Vagina (tissue), 2 donors: ENCODE measurements at places on chromosomes 11 and 22. TPM values are rescaled to one million over a fixed set of nuclear protein-coding genes. Genes with fewer than 3 reads are reported as not detected.

MFNG gene
- total RNA-seq, result 15.2 TPM

GRCh38 chr22:32751065-32751767 lies 50.3 kb upstream of the TIMP3 start:
- H3K36me3 ChIP-seq, result no peaks in the 10 kb centered on the region
- no peak overlapping the region for H3K4me3 ChIP-seq
- no peak overlapping the region for H3K27ac ChIP-seq
- DNase-seq, result no peak

C2CD2L gene
- 7.1 TPM for total RNA-seq

DNA sequence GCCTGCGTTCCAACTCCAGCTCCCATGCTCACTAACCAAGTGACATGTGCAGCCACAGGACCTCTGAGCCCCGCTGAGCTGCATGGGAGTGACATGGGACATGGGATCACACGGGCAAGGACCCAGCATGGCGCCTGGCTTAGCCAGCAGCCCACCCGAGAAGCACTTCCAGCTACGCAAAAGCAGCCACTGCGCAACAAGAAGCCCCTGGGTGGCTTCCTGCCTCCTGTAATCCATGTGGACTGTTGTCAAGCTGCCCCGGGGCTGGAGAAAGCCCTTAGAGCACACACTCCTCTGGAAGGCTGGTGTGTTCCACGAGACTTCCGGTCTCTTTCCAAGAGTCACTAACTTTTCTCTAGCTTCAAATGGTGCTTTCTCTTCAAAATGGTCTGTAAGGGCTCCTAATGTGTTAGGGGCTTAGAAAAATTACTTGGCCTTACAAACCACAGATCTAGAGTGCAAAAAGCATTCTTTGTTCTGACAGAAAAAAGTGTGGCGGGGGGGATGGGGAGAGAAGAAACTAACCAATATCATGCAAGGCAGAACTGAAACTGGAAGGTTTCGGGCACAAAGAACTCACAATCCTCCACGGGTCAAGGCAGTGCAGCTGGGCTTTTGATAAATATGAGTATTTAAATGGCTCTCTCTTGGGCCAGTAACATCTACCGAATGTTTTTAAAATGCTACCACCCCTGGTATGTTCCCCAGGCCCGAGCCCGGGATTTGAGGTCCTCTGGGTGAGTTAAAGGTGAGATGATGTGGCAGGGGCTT lies 5.5 kb downstream of the C11orf24 start:
- H3K27me3 ChIP-seq, result no peaks in the 10 kb centered on the region
- no peak for DNase-seq
- H3K36me3 ChIP-seq, result peaks cover 47% of the 10 kb centered on the region
- H3K4me3 ChIP-seq, result no peak overlapping the region
- H3K27ac ChIP-seq, result no peak overlapping the region

DNA sequence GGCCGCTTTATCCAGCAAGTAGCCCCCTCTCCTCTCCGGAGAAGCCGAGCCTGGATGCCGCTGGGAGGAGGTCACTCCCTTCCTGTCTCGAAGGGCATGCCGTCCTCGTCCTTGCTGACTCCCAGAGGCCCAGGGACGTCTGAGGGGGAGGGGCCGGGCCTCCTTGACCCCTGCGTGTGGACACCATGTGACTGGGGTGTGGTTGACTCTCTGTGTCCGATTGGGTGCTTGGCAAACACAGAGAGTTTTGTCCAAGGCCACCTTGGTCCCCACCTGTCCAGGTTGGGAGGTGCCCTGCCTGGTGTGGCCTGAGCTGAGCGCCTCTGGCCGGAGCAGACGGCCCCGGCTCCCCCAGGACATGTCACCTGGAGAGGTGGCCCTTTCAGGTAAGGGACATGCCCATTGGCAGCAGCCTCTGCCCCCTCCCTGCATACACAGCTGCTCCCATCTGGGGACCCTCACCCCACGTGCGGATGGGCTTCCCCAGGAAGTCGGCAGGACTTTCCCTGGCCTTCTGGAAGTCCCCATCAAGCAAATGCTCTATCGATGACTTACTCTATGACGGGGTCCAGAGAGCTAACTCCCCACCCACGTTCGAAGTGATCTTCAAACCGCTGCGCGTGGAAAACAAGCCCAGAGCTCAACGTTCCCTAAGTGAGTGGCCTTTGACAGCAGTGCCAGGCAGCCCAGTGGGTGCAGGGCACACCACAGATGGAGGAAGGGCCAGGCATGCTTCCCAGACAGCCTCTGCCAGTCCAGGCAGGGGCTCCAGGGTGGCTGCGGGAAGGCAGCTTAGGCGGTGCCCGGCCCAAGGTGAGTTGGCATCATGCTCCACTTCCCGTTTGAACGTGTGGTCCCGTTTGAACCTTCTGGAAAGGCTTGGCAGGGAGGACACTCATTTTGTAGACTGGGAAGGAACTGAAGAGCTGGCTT lies at the start of gene SMIM38:
Gene SMIM38 (plus strand): TSS at position 634 of the 933 bp plus-strand sequence. CDS start 1,912 bp downstream, outside the sequence.
- H3K27ac ChIP-seq, result peak within 1 kb of the TSS; percentile 3
- peaks cover 23% of the 10 kb centered on the region for H3K4me1 ChIP-seq
- H3K4me3 ChIP-seq, result no peak within 1 kb of the TSS
- no peaks in the 10 kb centered on the region for H3K27me3 ChIP-seq

LMO2 gene
- total RNA-seq, result 26.5 TPM

AKIP1 gene
- total RNA-seq, result 16.7 TPM

GRCh38 chr11:64251016-64251752 lies at the start of gene PLCB3:
Gene PLCB3, plus strand, starts transcription at chr11:64251530. Its CDS starts 120 bp downstream, at chr11:64251650.
- no peak for DNase-seq
- H3K4me3 ChIP-seq, result peak within 1 kb of the TSS; percentile 85
- no peaks in the 10 kb centered on the region for H3K27me3 ChIP-seq
- peaks cover 17% of the 10 kb centered on the region for H3K36me3 ChIP-seq
- H3K4me1 ChIP-seq, result peaks cover 35% of the 10 kb centered on the region
- peak within 1 kb of the TSS; percentile 78 for H3K27ac ChIP-seq

OR51A7 gene
- total RNA-seq, result not detected

SLC37A2 gene
- 22.6 TPM for total RNA-seq

DGAT2 gene
- 26.0 TPM for total RNA-seq

SYNGR1 gene
- 42.2 TPM for total RNA-seq

PIWIL4 gene
- 3.2 TPM for total RNA-seq
